ENCODE measurements at places on chromosomes 4 and X. TPM values are rescaled to one million over a fixed set of nuclear protein-coding genes. Genes with fewer than 3 reads are reported as not detected.

DNA sequence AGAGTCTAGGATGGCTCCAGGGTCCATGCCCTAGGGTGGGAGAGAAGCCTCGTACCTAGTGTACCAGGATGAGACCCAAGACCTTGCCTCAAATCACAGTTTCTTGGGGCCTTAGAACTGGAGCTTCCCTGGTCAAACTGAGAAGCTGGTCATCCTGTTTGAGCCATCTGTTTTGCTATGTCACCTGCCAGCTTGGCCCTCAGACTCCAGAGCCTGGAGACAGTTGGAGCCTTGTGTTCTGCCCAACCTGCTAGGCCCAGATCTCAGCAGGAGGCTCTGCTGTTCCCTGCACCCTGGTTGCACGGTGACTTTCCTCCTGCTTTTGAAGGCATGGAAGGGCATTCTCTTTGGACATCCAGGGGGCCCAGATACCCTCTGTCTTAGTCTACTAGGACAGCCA lies 206.3 kb upstream of the ATP6AP2 start:
- DNase-seq: no peak

- DNase-seq: no peak
Observed at GRCh38 chr4:120842031-120842430, 80.5 kb downstream of the PRDM5 start.

PDE6B gene
- total RNA-seq: 4.8 TPM

- no peak for DNase-seq
Observed at GRCh38 chr4:7530932-7531639, 96.4 kb upstream of the PSAPL1 start.

DNA sequence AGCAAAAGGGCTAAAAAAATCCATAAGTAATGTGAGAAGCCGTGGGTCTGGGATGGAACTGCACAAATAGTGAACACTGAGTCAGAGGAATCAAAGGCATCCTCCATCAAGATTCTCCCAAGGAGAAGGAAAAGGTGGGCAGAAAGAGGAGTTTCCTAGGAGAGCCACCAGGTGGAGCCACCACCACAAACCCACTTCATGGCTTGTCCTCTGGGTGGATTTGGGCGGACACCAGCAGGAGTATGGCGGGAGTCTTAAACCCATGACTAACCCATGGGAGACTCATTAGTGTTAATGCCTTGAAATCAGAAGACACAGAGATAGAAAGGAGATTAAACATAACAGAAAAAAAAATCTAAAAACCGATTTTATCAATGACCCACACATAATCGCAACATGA lies 147.7 kb downstream of the SH3KBP1 start:
- no peak for DNase-seq

DNA sequence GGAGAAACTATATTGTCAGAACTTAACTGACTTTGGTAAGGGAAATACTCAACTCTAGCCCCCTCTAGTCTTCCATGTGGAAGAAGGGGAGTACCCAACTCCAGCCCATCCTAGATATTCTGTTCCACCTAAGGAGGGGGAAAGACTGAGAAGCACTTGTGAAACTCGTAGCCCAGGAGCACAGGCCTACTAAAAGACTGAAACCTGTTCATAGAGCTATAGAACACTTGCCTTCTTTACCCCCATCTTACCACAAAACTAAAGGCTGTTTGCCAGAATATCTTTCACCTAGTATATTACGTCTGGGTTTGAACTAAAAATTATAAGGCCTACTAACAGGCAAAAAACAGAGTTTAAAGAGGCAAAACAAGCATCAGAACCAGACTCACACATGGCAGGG lies 15.5 kb downstream of the CLDN22 start:
- DNase-seq: no peak

DNA sequence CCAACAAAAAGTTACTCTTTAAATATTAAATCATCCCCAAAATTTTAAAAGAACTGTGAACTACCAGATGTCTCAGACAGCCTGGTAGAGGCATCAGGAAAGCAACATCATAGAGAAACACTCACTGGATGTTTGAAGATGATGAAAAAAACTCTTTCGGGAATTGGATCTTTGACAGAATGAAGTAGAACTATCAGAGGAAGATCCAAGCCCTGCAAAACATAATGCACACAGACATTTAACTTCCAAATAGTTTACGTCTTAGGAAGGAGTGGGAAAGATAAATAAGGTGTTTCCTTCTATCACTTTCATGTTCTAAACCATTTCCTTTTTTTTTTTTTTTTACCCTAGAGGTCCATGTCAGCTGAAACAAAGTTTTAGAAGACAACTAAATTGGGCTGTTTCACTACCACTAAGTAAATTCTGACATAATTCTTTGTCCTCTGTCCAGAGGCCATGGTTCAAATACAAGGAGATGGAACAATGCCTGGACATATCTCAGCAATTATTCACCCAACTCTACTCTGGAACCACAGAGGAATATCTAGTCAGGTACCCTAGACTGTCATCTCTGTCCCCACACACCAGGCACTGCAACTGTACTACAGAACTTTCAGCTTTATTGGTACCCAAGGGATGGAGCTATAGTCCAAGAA lies 217.7 kb upstream of the INTU start:
- no peak for DNase-seq

DNA sequence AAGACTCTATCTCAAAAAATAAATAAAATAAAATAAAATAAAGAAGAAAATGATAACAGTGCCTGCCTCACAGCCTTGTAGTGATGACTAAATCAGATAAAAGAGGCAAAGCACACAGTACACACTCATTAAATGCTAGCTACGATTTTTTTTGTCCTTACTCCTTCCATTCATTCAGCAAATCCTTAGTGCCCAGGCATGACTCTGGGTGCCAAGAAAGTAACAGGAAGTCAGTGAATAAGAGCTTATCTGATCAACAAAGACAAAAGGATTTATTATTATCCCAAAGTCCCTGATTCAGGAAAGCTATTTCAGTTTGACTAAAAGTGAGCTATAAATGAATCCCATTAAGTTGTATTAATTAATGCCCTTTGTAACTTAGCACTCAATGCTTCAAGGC lies 92.7 kb downstream of the SH3KBP1 start:
- DNase-seq: no peak

TMSB15B gene
- total RNA-seq: 1.3 TPM

DNA sequence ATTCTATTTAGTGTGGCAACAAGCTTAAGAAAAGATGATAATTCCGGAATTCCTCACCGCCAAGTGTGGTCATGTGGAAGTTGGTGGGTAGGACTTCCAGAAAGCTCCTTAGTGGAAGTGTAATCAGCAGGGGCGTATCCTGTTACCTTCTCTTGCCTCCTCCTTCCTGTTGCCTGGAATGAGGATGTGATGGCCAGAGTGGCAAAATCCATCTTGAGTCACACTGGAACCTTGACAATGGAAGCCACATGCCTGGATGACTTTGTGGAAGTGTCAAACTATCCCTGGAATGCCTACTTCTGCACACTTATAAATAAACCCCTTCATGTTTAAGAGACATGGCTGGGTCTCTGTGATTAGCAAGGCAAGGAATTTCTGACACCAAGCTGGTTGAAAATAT lies 191.0 kb downstream of the PRDM5 start:
- no peak for DNase-seq

- DNase-seq: no peak
Observed at GRCh38 chrX:108198420-108198819, 106.8 kb downstream of the ATG4A start.

DNA sequence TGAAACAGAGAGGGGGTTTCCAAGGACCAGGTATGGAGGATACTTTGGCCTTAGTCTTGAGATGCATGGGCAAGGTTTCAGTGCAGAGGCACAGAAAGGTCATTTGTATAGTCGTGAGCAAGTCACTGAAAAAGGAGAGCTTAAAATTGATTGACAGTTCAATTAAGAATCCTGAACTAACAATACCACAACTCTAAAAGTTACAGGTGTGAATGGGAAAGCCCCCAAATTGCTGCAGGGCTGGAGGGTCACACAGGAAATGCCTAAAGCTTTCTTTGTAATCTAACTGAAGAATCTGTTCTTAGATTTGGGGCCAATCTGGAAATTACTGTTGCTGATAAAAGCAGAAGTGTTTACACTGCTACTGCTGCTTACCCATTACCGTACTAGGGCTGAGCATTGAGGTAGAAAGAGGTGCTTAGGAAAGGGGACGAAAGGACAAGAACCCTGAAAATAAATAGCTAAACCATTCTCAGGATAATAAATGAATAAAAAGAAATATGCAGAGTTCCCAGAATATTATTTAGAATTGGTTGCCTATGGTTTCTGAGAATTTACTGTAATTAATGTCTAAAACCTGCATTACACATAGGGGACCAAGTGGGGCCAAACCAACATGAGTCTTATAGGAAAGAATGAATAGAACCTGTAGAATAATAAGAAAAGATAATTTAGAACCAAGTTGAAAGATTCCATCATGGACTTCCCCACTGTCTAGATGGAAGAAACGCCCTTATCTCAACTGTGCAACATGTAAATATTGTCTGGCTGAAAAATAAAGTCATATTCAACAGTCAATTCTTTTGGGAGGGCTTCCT lies 91.9 kb upstream of the PPP1R2C start:
- no peak for DNase-seq

SHROOM4 gene
- total RNA-seq: 8.6 TPM

- DNase-seq: no peak
Observed at GRCh38 chr4:147616849-147617172, 386 bp upstream of the TMEM184C start.

GRCh38 chrX:53435997-53436396 lies 1.8 kb upstream of the HSD17B10 start:
- DNase-seq: no peak

- DNase-seq: no peak
Observed at GRCh38 chrX:39017077-39017476, 215.8 kb downstream of the MID1IP1 start.

DNA sequence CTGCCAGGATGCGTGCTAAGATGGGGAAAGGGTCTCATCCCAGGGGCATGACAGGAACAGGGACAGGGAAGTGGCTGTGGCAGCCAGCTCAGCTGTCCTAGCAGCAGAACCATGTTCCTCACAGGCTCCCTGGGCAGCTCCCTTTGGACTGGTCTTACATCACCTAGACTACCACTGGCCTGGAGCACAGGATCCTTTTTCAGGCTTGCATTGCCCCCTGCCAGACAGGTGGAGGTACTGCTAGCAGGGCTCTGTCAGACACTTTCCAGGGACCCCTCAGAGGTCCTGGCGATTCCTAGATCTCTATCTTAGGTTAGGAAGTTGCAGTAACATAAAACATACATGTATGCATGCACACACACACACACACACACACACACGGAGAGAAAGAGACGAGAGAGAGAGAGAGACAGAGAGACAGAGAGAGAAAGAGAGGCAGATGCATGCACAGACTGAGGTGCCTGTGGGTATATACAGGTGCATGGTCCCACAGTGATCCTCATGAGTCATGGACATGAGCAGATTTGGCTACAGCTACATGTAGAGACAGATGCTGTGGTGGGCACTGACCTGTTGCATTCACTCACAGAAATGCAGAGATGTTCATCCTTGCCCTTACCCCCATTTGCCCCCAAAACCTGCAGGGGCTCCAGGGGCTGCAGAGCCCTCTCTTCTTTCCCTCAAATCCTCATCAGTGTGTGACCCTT lies 63.6 kb downstream of the STARD8 start:
- no peak for DNase-seq

- no peak for DNase-seq
Observed at GRCh38 chrX:86369847-86370630, 221.8 kb downstream of the DACH2 start.

DNA sequence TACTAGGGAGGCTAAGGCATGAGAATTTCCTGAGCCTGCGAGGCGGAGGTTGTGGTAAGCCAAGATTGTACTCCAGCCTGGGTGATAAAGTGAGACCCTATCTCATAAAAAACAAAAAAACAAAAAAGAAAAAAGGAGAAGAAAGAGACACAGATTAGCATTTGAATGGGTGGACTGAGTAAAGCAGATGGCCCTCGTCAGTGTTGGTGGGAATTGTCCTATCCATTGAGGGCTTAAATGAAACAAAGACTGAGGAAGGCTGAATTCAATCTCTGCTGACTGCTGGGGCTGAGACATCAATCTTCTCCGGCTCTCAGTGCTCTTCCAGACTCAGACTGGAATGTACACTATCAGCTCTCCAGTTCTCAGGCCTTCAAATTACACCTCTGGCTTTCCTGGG lies 136.8 kb downstream of the SLC7A11 start:
- no peak for DNase-seq

DNA sequence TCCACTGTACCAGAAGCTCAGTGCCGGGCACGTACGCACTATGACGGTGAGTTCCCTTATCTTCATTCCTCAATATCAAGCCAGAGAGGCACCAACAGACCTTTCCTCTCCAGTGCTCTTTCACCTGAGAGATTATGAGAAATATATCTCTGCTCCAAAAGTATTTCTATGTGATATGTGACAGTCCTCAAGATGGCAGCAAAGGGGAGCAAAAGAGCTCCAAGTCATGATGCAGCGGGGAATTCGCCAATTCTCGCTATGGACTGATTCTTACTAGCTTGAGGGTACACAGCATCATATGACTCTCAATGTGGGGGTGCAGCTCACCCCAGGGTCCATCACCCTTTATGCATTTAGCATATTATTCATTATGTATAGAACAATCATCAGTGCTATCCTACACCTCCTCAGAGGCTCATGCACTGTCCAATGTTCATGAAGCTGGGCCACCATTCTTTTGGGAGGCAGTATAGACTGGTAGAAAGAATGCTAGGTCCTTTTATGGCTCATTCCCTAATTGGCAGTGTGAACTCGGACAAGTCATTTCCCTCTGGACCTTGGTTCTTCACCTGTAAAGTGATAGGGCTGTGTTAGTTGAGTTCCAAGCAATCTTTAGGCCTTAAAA lies 12.8 kb upstream of the IQSEC2 start:
- peak; percentile 41 for DNase-seq

DNA sequence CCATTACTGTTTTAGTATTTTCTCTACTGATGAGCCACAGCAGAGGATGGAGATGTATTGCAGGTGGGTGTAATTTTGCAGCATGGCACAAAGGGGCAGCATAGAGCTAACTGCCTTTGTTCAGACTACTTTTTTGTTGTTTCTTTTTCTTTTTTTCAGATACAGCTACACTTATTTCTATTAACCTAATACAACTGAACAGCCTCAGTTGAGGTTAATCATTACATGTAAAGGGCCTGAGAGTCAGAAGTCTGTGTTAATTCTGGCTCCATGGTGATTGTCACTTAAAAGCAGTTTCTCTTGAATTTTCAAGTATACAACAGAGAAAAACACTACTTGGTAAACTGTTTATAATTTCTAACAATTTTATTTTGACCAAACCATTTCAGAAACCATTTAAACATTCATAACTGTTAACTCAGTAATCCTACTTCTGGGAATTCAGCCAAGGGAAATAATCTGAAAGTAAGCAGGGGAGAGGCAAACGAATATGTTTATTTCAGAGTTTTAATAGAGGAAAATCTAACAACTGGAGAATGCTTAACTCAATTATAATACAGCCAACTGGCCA lies 13.9 kb upstream of the PPEF2 start:
- DNase-seq: no peak

GRCh38 chr4:31193521-31193920 lies 473.4 kb downstream of the PCDH7 start:
- DNase-seq: no peak
